ENCODE measurements at places on chromosomes 3 and 15.

DNA sequence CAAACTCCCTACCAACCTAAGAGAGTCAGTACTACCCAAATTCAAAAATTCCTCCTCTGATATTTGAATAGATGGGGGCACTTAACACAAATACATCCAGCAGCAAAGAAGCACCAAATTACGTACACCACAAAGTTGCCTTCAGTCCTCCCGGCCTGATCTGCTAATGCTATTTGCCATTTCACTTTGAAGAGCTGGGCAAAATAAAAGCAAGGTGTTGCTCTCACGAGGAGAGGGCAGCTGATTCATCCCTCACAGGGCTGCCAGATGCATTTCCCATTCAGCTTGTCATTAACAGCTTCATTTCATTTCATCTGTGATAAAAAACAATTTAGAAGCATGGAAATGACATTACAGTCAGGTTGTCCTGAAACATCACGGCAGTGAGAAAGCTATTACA, 283.4 kb upstream of the VEPH1 start:
- no peak for DNase-seq

DNA sequence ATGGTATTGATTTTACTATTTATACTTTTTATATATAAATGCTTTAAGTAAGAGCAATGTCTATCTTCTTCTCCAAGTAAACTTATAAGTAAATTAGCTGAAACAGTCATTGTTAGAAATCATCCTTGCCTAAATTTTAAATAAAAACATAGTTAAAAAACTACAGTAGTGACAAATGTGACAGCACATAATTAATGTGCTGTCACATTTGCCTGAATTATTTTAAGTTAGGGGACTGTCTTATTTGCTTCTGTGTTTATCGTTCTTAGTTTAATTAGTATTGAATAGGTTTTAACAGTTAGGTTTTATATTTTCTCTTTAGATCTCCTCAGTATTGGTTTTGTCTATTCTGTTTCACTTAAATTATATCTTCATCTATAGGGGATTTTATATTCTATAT, 36.1 kb downstream of the SLMAP start:
- no peak for DNase-seq

- DNase-seq = no peak
Measured at GRCh38 chr15:101476756-101477155, 12.8 kb downstream of the PCSK6 start.

GRCh38 chr15:47432826-47433225, 284.5 kb upstream of the SEMA6D start:
- DNase-seq = no peak

DNA sequence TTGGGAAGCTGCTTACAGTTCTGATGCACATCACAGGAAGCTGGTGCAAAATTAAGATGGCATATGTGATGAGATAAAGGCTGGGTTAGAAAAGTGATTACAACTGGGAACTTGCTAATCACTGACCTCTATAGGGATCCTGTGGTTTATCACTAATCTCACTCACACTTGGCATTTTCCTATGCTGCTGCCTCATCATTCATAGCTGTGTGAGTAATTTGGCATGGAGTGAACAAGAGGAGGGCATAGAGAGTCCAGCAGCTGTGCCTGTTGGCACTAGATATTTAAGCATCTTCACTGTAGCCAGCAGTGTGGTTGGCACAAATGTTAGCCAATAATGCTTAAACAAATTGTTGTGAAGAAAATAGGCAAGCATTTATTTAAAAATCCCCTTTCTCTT, 217.7 kb upstream of the CGNL1 start:
- no peak for DNase-seq

GRCh38 chr3:38455639-38456430, 2.1 kb downstream of the ACVR2B start:
- DNase-seq = no peak

DNA sequence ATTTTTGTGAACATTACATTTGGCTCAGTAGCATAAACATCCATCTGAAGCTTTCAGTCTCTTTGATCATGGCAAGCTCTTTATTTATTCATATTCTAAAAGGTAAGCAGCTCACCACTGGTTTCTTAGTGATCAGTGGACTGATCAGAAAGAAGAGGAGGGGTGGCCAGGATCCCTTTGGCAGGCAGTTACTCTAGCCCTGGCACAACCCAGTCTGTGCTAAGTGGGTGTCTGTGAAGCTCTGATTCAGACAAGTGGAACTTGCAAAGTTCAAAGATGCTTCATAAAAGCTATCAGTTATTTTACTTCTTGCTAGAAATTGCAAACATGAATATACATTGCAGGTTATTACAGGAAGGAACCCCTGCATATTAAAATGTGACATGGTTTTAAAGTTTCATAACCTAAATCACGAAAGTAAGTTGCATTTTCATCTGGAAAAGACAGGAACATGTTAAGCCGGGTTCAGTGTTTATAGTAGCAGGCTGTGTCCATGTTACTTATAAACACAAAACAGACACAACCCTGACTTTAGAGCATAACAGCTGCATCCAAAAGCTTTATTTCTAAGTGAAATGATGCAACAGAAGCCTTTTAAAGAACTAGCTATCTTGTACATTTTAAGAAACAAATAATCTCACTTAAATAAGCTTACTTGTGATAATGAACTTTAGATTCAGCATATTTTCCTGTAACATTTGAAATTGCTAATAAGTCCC, 785.3 kb downstream of the MCTP2 start:
- DNase-seq = no peak

- no peak for DNase-seq
Measured at GRCh38 chr3:16401273-16401672, 112.2 kb downstream of the RFTN1 start.

DNA sequence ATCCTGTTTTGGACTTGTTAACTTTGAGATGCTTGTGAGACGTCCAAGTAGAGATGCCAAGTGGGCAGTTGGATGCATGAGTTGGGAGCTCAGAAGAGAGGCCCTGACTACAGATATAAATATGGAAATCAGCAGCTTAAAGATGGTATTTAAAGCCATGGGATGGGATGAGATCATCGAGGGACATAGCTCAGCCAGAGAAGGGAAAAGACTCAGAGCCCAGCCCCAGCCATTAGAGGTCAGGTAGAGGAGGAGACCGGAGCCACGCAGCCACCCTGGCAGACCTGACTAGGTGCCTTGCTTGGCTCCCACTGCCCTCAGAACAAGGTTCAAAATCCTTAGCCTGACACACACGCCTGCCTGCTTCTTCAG, 31.1 kb downstream of the ATP2B2 start:
- DNase-seq = no peak

DNA sequence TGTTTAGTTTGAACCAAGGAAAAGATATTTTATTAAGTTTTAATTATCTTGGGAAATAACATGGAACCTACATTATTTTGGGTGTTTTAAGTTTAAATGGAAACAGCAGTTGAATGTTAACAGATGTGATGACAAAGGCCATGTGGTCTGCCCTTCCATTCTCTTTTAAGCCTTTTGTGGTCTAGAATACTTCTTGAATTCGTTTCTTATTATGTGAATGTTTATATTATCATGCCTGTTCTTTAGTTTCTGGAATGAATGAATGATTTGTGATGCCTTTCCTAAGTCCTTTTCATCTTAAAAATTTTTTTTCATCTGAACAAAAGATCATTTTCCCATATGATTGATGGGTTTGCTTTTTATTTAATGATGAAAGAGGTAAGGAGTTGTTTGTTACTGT, 44.6 kb downstream of the SNRK start:
- no peak for DNase-seq

GRCh38 chr3:28150465-28151206, 90.8 kb upstream of the CMC1 start:
- DNase-seq = no peak

DNA sequence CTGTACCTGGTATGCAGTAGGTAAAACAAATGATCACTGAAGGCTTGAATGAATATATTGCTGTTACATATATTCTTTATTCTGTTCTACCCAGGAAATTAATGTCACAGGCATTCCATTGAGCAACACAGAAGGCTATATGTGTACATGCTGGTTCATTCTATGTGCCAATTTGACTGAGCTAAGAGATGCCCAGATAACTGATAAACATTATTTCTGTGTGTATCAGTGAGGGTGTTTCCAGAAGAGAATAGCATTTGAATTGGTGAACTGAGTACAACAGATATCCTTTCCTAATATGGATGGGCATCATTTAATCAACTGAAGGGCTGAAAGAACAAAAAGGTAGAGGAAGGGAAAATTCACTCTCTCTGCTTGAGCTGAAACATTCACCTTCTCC, 886.8 kb downstream of the FHIT start:
- DNase-seq = no peak

DNA sequence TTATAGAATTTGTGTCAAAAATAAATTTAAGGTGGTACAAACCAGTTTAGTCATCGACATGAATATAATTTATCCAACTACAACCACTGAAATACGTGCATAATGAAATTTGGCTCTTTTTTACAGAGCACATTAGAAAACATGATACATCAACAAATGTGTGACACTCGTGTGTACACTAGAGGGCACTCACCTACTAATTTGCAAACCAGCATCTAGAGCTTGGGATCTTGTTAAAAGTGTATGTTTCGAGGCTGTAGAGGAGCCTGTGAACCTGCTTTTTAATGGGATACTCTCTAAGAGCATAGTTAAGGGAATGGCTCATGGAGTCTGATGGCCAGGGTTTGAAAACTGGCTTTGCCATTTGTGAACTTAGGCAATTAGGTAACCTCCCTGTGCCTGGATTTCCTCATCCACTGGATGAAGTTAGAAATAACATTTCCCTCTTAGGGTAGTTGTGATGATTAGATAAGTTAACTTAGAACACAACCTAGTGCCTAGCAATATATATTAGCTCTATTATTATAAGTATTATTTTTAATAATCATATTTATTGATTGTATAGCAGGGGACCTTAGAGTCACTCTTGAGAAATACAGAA, 8.8 kb upstream of the CPOX start:
- DNase-seq = no peak

DNA sequence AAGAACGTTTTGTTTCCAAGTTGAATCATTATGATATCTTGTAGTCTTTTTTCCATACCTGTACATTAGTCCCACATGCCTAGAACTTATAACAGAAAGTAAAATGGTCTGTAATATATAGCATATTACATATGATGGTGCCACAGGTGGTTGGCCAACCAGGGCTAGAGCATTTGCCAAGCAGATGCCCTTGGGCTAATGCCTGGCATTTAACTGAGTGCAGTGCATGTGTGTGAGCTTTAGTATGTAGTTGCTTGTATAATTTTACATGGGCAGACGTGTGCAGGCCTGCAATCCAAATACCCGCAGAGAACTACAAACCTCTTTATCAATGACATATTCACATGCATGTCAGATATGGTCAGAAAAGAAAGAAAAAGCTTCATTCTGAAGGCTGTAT, 27.5 kb downstream of the THSD4 start:
- DNase-seq = no peak

- no peak for DNase-seq
Measured at GRCh38 chr3:185820973-185821758, 3.7 kb downstream of the IGF2BP2 start.

DNA sequence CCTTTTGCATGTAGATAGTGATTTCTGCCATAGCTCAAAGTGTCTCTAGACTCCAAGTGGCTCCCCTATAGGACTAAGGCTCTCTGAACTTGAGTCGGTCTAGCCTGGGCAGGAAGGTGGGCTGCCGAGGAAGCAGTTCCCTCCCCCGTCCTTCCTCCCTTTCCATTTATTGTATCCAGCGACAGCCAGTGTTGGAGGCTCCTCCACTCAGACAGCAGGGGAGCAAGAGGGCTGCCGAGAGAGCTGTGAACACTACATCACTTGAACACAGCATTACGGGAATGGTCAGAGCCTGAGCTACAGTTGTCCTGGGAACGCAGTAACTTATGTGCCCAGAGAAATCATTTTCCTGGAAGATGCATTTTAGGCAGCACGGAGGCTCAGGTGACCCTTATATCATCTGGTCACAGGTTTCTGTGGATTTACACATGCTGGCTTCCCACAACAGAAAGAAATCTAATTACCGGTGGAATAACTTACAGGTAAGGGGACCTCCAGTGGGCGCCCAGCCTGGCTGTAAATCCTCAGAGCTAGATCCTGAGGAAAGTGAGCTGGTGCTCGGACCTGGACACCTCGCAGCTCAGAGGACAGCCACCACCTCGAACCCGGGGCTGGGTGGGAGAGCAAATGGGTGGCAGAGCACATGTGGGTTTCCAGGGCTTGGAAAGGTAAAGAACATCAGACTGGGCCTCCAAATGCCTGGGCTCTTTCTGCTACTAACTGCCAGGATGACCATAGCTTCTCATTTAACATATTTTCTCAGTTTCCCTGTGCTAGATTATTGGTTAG, 197.1 kb downstream of the UACA start:
- no peak for DNase-seq

DNA sequence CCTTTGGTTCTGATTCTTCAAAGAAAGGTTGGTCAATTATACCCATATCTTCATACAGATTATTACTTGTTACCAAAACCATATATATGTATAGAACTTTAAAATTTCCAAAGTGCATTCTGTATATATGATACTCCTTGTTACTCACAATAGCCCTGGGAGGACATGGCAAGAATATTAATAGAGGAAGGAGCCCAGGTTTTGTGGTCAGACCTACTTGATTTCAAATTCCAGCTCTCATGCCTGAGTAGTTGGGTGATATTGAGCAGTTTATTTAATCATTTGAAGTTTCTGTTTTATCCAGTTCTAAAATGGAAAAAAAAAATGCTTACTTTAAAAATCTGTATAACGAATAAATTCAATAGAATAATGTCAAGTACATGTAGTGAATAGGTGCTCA, 2.5 kb downstream of the IL1RAP start:
- no peak for DNase-seq

- no peak for DNase-seq
Measured at GRCh38 chr3:144921710-144922109, 950.1 kb downstream of the DIPK2A start.

- no peak for DNase-seq
Measured at GRCh38 chr3:108985844-108986243, 32.2 kb upstream of the GUCA1C start.

- DNase-seq = no peak
Measured at GRCh38 chr3:138849222-138849940, 14.7 kb upstream of the PIK3CB start.

- DNase-seq = no peak
Measured at GRCh38 chr3:9298236-9298635, 48.8 kb upstream of the SRGAP3 start.

DNA sequence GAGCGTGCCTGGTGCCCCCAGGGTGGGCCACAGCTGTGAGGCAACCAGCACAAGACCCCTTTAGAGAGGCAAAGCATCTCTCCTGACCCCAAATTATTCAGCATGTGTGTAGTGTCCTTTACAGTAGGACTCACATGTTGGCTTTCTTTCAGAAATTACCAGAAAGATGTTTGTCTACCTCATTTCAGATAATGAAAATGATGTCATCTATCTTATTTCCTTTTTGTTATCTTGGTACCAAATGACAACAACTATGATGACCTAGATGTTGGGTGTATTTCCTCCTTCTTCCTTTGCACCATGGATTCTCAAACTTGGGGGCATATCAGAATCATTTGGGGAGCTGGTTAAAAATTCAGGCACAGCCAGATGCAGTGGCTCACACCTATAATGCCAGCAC, 50.5 kb downstream of the DAPK2 start:
- no peak for DNase-seq

DNA sequence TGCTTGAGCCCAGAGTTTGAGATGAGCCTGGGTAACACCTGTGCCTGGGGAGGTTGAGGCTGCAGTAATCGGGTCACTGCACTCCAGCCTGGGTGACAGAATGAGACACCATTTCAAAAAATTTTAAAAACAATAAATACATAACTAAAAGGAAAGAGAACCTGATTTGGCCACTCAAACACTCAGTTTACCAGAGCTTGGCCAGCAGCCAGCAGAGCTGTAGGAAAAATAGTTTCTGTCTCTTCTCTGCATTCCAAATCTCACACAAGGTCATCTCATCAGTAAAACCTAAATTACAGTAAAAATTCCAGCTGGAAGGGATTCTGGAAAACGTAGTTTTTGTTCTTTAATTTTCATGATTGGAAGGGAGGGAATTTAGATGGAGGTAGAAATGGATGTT, 7.8 kb upstream of the PPM1L start:
- DNase-seq = no peak

All from activated naive CD4-positive, alpha-beta T cell treated with anti-CD3 and anti-CD28 coated beads, Interleukin-2, amount 50 U/mL, for 16 hours (primary cell).